Retina (tissue), 1 donor: ENCODE measurements at places on chromosomes 13 and 19.

DNA sequence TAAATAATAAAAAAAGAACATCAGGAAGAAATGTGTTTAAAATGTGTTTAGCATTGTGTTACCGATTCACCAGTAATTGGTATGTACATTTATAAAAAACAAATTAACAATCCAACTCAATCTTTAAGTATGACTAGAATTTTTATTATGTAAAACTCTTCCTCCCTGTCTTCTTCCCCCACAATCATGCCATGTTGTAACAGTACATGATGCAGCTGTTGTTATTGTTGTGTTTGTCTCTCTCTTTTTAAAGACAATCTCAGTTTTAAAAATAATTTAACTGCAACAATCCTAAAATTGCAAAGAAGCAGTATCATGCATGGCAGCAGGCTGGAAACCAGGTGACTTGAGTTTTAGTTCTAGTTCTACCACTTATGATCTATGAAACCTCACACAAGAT, 180.2 kb downstream of the RGCC start:
- no peak for DNase-seq

DNA sequence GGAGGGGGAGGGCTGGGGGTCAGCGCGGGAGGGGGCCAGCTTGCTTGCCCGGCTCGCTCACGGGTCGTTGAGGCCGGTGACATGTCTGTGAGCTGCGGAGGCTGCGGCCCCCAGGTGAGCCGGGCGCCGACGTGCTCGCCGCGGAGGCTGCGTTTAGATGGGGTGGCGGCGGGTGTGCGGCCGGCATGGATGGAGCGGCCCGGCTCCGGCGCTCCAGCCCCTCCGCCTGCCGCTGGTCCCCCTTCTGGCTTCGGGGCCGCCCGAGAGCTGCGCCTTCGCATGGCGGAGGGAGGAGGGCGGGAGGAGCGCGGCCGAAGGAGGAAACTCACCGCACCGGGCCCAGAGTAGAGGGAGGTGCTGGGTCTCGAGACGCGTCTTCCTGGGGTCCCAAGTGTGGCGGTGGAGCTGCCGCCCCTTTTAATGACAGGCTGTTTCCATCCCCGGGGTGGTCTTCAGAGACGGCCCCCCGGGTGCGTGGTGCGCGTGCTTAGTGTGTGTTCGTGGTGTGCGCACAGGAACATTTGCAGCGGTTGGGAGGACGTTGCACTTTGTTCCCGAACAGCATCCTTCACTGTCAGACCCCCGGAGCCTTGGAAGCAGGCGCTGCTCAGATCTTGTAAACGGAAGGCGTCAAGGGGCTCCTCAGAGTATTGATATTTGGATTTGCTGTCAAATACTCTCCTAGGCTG, at the start of gene AKAP11:
Gene AKAP11, plus strand, starts transcription at position 38 of the 689 bp plus-strand sequence. CDS start 14,197 bp downstream, outside the sequence.
- peak; percentile 92 for DNase-seq

DNA sequence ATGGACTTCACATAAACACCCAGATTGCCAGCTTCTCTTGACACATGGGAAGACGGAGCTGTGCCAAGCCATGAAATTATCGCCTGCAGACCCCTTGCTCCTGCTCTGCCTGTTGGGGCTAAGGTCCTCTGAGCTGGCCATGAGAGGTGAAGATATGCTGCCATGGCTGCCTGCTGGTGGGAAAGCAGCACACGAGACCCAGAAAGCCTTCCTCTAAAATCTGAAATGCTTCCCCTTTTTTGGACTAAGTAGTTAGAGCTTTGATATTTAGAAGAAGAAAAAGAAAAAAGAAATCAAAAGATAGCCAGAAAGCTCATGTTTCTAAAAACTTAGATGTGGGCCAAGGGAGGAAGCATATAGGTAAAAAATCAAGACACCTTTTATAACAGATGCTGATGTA, 11.2 kb downstream of the WDFY2 start:
- no peak for DNase-seq

DNA sequence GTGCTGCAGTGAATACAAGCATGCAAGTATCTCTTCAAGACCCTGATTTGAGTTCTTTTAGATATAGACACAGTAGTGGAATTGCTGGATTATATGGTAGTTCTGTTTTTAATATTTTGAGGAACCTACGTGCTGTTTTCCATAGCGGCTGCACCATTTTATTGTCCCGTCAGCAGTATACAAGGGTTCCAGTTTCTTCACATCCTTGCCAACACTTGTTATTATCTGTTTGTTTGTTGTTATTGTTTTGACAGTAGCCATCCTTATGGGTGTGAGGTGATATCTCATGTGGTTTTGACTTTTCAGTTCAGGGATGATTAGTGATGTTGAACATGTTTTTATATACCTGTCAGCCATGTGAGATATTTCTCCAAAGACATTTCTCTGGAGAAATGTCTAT, 53.2 kb downstream of the TNFRSF19 start:
- no peak for DNase-seq

DNA sequence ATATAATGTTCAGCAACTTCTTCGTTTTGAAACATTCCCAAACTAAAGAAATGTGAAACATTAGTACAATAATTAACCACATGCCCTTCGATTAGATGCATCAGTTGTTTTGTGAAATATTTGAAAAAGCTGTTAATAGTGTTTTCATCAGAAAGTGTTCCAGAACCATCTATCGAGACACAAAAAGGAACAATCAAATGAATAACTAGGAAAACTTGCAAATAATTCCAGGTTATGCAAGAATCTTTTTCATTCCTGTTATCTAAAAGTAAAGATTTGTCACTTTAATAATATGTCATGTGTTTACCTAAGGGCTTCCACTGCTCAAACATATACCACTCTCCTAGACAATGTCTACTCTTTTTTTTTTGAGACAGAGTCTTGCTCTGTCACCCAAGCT, 904.2 kb upstream of the MIR17HG start:
- no peak for DNase-seq

GRCh38 chr13:91144054-91144453, 203.4 kb upstream of the MIR17HG start:
- DNase-seq: no peak

DNA sequence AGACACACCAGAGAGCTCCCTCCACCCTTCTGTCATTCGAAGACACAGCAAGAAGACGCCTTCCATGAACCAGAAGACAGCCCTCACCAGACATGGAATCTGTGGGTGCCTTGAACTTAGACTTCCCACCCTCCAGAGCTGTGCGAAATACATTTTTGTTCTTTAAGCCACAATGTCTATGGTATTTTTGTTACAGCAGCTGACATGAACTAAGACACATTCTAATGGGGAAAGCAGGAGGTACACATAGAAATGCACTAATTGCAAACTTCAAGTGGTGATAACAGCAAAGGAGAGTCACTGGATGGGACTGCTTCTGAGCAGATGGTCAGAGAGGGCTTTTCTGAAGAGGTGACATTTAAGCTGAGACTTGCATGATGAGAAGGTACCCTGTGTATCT, 16.2 kb downstream of the OR7C2 start:
- DNase-seq: no peak

DNA sequence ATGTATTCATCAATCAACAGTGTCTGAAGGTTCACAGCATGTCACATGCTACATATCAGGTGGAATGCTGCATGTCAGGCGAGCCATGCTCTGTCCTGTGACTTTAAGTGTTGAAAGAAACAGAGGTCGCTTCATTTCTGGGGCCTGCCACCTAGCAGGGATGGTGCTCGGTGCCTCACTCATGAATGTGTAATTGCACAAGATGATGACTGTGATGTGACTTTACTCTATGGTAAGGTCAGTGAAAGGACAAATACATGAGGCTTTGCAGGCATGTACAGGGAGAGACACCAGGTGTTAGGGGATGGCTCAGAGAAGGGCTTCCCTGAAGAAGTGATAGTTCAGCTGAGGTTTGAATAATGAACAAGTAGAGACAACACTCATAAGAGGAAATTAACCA, 66.7 kb downstream of the FRY start:
- DNase-seq: no peak
